ENCODE measurements at places on chromosomes 1 and 21. TPM values are rescaled to one million over a fixed set of nuclear protein-coding genes. Genes with fewer than 3 reads are reported as not detected.
A peak's percentile ranks its signal among the peaks of the same experiment; 100 is the strongest.

Gene RNU1-4
- polyA plus RNA-seq, result not detected

DNA sequence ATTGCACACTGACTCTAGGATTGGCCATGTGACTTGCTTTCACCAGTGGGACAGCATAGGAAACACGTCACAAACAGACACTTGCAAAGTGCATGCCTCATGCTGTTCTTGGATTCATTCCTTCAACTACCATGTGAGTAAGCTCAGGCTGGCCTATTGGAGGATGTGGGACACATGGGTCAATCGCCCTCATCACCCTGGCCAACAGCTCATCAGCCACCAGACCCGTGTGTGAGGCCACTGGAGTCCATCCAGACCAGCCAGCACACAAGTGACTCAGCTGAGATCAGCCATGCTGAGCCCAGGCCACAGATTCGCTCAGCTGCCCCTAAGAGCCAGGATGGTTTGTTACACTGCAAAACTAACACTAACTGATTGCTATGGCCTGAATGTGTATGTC lies 216.1 kb upstream of the GRIK3 start:
- DNase-seq, result no peak

- DNase-seq, result no peak
Measured at GRCh38 chr1:10852486-10852885, 56.0 kb upstream of the CASZ1 start.

DNA sequence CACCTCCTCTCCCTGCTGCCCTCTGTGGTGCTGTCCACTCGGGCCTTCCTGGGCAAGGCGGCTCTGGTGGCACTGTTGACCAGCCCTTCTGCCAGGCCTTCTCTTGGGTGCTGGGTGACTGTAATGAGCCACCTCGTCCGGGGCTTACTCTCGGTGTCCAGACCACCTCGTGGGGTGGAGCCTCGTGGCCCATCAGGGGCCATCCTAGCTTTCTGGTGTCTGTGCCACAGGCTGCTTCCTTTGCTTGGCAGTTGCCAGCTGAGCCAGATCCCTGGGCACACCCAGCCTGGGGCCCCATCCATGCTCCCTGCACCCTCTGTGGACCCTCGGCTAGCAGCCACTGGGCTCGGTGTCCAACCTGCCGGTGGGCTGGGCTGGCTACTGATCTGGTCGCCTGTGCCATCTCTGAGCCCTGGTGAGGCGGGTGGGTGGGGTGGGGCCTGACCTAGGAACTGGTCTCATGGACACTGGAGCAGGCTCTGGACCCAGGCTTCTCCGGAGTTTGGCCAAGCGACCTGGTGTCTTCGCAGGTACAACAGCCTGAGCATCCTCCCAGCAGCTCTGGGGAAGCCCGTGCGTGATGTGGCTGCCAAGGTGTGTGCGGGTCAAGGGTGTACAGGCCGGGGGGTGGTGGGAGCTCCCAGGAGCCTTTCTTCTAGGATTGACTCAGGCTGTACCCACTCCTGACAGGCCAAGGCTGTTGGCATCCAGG lies 1.4 kb downstream of the PRXL2B start:
- DNase-seq, result no peak

Gene TRAF3IP3
- 0.06 TPM for polyA plus RNA-seq

GRCh38 chr1:97013136-97013535 lies 291.6 kb downstream of the PTBP2 start:
- DNase-seq, result no peak

DNA sequence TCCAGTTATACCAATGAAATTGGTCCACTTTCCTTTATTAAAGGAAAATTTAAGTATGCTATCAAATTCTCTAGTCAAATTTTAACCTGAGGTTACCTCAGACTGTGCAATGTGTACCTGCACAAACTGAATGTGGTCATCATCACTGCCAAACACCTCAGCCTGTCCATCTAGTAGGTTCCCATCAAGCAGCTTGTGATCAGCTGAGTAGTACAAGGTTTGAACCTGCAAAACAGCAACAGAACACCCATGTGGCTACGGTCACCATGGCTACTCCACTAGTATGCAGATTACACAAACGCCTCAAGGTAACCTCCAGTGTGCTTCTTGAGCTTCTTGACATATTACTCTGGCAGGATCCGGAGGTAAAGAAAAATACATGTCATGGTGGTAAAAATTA lies 11.6 kb downstream of the IVNS1ABP start:
- DNase-seq, result no peak

DNA sequence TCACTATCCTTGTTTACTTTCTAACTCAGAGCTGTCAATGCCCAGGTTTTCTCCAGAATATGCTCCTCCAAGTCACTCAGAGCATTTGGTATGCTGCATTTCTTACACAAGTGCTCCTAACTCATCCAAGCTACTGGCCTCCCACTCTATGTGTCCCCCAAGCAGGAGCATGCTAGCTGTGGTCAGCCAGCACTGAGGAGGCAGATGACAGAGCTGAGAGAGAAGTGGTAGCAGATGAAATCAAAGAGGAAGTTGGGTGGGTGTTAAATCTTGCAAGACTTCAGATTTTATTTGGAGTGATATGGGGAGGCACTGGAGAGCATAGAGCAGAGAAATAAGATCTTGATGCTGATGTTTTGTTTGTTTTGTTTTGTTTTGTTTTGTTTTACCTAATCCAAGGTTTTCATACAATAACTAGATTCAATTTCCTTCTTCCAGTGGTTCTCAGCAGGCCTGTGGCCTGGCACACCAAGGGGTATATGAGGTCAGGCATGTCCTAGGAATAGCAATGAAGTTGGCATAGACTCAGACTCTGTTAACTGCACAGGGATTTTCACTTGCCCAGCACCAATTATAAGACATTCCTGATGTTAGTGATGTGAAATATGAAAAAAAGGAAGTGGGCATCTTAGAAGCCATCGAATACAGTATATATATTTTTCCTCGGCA lies 3.1 kb upstream of the PGBD5 start:
- no peak for DNase-seq

Gene RGSL1
- not detected for polyA plus RNA-seq

DNA sequence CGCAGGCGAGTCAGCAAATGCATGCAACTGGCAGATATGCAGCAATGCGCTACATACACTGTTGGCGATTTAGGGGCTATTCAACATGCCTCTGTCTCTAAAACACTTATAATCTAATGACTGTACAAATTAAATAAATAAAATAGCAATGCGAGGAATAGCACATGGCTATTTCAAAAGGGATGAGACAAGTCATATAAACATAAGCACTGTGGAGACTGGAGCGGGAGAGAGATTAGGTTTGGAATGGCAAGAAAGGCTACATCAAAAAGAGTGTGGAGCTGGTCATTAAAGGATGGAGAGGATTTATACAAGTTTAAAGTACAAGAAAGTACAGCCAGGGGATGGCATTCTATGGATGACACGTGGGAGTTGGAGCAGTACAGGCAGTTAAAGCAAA lies 523.5 kb upstream of the CAMK1G start:
- no peak for DNase-seq

DNA sequence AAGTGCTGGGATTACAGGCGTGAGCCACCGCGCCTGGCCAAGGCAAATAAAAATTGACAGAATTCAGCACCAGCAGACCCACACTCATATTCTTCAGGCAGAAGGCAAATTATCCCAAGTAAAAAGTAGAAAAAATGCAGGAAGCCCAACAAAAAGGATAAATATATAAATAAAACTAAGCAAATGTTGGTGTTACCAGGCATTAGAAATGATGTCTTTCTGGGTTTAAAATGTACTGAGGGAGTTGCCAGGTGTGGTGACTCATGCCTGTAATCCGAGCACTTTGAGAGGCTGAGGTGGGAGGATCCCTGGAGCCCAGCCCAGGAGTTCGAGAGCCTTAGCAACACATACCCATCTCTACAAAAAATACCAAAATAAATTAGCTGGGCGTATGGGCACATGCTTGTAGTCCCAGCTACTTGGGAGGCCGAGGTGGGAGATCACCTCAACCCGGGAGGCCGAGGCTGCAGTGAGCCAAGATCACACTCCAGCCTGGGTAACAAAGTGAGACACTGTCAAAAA lies 6.3 kb downstream of the INTS11 start:
- peak; percentile 83 for DNase-seq
